Gastroesophageal sphincter (tissue), 4 donors: ENCODE measurements at places on chromosomes 2 and 18.
A peak's percentile ranks its signal among the peaks of the same experiment; 100 is the strongest.

- no peak for ATAC-seq
Observed at GRCh38 chr18:48673456-48673852, 134.6 kb downstream of the CTIF start.

DNA sequence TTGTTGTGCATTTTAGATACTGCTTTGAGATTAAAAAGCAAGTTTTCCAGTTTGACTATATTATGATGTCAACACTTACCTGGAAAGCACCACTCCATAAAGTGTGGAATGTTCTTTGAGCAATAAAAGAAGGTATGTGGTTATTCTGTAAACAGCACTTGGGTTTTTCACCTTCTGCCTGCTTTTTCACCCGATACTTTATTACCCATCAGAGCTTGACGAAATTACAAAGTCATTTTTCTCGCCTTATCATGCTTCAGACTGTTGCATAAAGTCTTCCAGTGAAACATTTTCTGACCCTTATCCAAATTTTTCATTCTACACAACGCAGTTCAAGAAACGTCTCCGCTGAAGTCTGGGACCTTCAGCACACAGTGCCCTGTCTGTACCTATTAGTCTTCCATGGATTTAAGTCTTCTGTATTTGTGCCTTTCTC is 25.2 kb downstream of the CAB39 start:
- no peak for ATAC-seq

- no peak for ATAC-seq
Observed at GRCh38 chr18:56351911-56352500, 286.4 kb downstream of the TXNL1 start.

GRCh38 chr2:72973566-72974435 is 56.5 kb downstream of the EMX1 start:
- no peak for ATAC-seq

DNA sequence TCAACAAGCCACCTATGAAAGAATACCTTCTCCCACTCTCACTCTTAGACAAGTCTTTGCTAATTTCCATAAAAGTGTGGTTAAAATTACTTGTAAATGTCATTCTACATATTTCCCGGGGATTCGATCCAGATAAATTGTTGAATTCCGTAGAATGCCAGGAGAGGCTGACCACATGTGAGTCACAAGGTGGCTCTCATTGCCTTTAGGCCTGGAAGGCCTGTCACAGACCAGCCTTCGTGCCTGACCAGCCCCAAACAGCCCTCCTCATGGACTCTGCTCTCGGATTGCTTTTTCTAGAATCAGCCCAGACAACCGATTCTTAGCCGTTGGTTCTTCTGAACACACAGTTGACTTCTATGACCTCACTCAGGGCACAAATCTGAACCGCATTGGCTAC is 86.0 kb downstream of the RTN4 start:
- no peak for ATAC-seq

GRCh38 chr18:54161267-54161666 is 63.2 kb downstream of the MBD2 start:
- no peak for ATAC-seq

- peak; percentile 75 for ATAC-seq
Observed at GRCh38 chr18:51066273-51066672, 36.3 kb downstream of the SMAD4 start.

DNA sequence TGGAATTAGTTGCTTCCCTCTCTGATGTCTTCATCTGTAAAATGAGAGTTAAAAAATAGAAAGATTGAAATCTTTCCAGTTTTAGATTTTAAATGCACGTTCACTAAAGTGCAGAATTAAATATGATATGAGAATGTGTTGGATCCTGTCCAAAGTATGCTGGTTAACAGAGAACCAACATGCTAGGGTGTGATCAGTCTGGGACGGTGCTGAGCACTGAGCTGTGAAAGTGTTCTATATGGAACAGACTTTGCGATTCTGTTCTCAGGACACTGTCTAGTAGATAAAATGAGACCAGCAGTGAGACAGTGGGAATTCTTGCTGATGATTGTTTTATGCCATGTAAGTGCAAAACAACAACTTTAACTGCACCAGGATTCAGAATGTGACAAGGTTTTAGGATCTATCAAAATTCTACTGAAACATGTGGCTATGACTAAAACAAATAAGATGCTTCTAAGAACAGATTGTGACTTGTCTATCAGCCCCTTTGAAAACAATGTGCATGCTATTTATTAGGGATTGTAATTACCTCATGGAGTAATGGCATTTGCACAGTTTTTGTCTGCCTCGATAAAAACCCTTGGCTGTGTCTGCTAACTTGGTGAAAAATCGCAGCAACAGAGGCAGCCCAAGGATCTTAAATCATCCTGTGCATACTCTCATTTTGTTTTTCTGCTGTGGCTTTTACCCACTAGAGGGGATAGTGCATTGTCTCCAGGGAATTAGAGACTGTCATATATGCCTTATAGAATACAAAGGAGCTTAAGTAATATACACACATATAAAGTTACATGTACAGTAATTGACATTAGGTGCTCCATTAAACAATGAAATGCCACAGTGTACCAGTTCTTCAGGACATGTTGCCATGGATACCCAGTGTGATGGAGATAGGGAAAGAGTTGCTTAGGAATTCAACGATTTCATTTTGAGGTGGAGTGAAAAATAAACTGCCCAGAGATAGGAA is 55.1 kb downstream of the MAP3K20 start:
- ATAC-seq, result no peak

GRCh38 chr18:48687346-48688042 is 148.7 kb downstream of the CTIF start:
- peak; percentile 74 for ATAC-seq

GRCh38 chr2:232488721-232489300 is 1.2 kb upstream of the ECEL1 start:
- ATAC-seq, result no peak

DNA sequence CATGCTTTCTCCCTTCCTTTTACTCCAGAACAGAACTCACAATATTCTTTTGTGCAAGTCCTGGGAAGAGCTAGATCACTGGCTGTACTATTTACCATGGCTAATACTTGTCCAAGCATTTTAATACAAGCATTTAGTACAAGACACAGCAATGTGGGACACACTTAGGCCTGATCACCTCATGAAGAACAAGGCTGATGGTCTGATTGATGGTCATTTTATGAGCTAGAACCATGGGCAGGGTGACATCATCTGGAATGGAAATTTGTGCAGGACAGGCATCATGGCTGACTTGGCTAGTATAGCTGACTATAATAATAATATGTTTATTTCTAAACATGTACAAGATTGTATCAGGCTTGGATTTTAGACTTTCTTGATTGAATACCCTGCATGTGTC is 374.2 kb upstream of the HNMT start:
- ATAC-seq, result no peak

DNA sequence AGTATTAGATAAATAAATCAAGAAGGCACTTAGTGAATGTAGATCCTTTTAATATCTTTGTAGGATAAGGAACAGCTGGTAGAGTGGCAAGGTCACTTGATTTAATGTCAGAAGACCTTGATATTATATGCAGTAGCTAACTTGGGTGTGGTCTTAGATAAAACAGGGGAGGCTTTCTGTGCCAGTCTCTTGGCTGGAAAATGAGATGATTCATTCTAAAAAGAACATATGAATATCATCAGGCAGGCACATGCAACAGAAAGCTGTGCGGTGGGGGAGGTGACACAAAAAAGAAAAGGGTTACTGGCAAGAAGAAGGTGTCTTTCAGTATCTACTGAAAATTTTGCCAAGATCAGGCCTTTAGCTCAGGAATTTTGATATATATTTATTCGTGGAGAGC is 931.7 kb upstream of the CELF4 start:
- no peak for ATAC-seq

DNA sequence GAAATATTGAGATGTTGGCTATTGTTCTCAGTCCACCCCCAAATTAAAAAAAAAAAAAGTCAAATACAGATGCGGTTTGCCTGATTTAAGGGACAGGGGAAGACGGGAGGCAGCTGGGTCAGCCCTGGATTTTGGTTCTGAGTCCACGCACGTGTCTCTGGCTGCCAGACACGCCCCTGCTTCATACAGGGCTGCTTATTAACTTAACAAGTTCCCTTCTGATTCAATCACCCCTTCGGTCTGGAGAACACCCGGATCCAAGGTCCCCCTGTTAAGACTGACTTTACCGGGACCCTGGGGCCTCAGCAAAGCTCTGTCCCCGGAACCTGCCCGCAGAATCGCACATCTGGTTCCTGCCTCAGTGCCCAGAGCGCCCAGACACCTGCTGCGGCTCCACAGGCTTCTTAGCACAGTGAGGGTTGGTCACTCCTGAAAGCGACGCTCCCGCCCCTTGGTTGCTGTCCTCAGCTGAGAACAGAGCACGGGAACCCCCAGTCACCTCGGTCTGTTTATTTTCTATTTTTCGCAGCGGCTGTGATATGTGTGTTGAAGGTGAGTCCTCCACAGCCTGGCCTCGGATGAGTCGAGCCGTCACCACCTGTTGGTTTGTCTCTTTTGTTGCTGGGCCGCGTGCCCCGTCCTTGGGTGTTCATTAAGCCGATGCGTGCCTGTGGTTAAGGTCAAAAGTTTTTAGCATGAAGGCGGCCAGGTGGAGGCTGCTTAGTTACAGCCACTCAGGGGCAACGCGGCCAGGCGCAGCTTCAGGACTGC is 57.2 kb downstream of the RTP5 start:
- ATAC-seq, result no peak

DNA sequence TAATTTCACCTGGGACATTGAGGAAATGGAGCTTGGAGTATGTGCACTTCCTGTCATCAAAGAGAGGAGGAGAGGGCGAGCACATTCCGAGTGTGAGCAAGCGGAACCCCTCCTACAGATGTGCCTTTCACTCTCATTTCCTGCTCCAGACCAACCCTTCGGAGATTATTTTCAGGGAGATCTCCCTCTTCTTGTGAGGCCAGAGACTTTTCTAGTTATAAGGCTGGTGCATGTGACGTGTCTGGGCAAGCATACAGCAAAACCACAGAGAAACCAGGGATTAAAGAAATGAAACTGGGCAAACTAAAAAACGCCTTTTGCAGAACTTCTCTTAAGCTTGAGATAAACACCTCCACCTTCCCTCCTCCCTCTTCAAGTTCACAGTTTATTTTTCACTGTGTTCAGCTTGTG is 409.2 kb upstream of the TCF4 start:
- no peak for ATAC-seq

- peak; percentile 56 for ATAC-seq
Observed at GRCh38 chr2:190996338-190996946, 17.5 kb downstream of the STAT1 start.

- ATAC-seq, result no peak
Observed at GRCh38 chr2:233125455-233126065, 65.4 kb downstream of the INPP5D start.

GRCh38 chr2:229601396-229601795 is 113.0 kb downstream of the DNER start:
- no peak for ATAC-seq

GRCh38 chr2:73286134-73286655 is 1.9 kb upstream of the FBXO41 start:
- no peak for ATAC-seq

DNA sequence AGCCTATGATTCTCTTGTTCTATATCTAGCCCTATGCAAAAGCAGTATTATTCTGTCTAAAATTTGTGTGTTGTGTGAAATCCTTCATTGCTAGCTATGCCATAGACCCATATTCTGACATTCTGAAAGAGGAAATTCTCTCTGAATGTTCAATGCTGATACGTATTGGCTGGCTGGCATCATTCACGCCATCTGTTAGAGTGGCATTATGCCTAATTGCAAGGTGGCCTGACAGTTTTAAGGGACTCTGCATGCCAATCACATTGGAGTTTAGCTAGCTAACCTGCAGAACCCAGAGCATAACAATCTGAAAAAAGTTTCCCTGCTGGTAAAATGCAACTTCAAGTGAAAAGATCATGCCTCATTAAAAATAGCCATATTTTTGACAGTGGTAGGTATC is 316.0 kb downstream of the SOX11 start:
- no peak for ATAC-seq

GRCh38 chr18:37394610-37394965 is 171.0 kb downstream of the CELF4 start:
- ATAC-seq, result no peak

- no peak for ATAC-seq
Observed at GRCh38 chr2:223727562-223727961, 109.8 kb downstream of the AP1S3 start.

DNA sequence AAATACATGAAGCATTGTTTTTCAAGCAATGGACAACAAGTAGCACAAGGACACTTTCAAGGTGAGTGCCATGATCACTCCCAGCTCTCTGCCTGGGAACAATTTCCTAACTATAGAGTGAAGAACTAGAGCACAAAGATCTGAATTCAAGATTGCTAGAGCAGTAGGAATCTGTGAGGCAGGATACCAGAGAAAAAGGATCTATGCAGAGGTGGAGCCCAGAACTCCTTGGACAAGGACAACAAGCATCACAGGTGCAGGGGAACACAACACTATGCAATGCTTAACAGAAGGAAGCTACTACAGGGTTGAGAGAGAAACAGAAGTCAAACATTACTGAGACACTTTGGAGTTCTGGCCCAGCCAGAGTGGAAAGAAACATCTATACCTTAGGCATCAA is 24.7 kb downstream of the ATL2 start:
- no peak for ATAC-seq
